ENCODE measurements at places on chromosomes 7 and 10.

GRCh38 chr10:112115781-112116385 is 67.7 kb downstream of the GPAM start:
- DNase-seq: peak; percentile 18

GRCh38 chr10:98314532-98315284 is 46.7 kb upstream of the LOXL4 start:
- DNase-seq: no peak

GRCh38 chr7:1345796-1346755 is 113.2 kb downstream of the MICALL2 start:
- no peak for DNase-seq

- DNase-seq: no peak
Observed at GRCh38 chr10:3186368-3186767, 13.8 kb upstream of the PITRM1 start.

- no peak for DNase-seq
Observed at GRCh38 chr10:114902151-114902550, 35.8 kb upstream of the TRUB1 start.

DNA sequence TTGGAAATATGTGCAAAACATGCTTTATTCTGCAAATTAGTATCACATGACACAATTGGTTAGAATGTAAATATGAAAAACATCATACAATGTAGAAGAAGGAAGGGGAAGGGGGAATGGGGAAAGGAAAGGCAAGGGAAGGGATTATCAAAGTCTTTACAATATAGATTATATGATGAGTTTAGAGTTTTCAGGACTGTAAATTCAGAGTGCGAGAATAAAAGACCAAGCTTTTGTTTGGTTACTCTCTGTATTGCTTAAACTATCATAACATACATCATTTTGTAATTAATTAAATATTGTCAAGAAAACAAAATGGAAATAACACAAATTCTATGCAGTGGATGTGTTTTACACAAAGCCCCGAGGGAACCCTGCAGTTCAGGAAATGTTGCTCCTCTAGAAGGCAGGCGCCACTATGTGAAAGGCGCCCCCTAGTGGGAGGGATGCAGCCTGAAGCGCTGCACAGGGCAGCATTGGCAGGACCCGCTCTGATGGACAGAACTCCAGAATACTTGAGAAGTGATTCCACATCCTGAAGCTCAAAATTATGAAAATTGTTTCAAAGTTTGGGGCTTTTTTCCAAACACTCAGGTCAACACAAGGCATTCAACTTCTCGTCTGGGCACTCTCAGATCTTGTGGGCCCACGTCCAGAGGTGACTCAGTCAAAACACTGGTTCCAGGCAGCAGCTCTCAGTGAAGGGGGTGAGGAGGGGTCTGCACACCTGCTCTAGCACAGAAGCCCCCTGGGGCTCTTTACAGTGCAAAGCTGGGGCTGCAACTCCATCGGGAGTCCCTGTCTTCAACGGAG is 31.6 kb upstream of the TMEM254 start:
- peak; percentile 54 for DNase-seq

GRCh38 chr10:70296406-70296899 is 12.6 kb upstream of the NPFFR1 start:
- peak; percentile 95 for DNase-seq

DNA sequence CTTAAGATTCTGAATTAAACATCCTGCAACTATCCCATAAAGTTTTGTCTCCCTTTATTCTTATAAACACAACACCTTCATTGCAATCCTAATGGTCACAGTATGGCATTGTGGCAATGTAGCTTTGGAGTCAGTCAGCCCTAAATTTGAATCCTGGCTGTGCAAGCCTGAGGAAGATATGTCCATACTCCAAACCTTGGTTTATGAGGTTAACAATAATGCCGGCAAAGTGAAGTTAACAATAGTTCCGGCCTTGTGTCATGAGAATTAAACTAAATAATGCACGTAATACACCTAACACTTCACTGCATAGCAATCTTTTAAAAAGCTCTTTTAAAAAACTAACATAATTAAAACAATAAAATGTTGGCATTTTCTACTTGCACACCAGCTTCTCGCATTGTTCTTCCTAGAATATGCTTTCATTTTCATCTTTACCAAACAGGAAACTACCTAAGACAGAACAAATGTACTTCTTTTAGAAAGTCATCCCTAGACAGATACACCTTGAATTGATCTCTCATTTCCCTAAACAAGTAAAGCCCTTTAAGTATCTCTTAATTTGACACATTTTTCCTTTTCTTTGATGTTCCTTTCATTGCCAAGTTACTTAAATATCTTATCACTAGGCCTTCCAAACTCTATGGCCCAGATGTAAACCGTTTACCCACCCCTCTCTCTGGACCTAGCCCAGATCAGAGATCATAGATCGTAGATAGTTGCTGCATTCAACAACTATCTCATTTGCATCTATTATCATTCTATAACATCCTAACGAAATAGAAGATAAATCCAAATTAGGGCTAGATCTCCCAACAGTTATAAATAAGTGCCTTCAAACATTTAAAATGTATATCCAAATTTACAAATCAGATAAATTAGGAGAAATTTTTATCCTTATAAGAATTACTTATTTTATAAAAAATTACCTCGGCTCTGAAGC is 66.7 kb downstream of the CREB3L2 start:
- DNase-seq: no peak

GRCh38 chr7:108016841-108017775 is 14.1 kb upstream of the LAMB1 start:
- DNase-seq: peak; percentile 83

- DNase-seq: peak; percentile 55
Observed at GRCh38 chr7:83524277-83525075, 124.5 kb downstream of the SEMA3E start.

GRCh38 chr7:148277042-148277660 is 313.4 kb upstream of the C7orf33 start:
- no peak for DNase-seq

GRCh38 chr10:43846968-43847367 is 198.3 kb upstream of the ZNF32 start:
- no peak for DNase-seq

DNA sequence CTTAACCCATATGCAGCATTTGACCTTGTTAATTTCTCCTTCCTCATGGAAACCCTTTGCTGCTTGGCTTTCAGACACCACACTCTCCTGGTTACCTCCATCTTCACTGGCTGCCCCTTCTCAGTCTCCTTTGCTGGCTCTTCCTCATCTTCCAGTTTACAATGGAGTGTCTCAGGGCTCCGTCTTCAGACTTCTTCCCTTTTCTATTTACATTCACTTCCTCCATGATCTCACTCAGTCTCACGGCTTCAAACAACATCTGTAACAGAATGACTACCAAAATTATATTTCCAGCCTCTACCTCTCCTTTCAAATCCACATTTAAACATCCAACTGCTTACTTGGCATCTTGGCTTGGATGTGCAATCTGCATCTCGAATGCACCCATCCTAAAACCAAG is 140.4 kb downstream of the DKK1 start:
- no peak for DNase-seq

DNA sequence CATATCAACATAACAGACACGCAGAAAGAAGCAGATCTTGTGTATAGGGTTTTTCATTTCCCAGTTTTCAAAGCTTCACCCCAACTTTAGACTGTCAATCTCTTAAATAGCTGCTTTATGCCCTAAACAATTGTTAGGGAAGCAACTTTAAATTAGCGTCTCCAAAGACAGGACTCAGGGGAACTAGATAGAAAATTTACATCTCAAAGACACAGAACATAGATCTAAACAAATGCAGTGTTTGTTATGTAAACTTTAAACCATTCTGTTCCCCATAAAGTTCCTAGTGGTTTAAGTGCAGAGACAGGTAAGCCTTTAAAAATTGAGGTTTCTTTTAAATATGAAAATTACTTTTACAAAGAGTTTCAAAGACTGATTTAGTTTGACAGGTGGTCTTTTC is 379.2 kb upstream of the GHITM start:
- DNase-seq: no peak

DNA sequence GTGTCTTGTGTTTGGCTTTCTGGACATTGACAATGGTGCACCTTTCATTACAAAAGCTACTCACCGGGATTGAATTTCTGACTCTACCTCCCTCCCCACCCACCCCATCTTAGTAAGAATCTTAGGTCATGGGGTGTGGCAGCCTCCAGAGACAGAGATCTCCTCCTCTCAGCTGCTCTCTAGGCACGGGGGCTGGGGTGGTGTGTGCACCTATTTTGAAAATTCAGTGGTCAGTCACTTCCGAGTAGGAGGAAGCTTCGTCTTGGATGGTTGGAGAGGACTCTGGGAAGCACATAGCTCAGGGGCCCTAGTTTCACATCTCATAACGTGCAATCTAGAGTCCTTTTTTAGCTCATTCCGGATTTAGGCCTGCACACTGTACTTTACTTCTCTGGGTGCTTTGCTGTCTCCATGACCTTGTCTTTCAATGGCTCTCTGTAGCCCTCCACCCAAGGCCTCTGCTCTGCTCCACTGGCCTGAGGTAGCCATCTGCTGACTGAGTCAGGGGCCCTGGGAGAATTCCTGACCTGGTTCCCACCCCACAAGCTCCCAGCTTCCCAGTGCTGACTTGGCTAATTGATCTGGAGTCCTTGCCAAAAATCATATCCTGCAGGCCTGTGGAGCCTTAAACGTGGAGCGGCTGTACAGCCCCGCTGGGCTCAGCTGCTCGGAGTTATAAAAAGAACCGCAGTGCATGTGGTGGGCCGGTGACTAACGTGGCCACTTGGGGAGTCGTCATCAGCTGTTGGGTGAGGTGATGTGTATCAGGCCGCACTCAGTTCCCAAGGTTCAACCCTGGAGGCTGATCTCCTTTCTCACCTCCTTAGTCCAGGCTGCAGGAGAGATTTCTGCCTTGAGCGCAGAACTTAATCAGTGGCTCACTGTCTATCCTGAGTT is 19.3 kb upstream of the ADAMTS14 start:
- peak; percentile 99 for DNase-seq

DNA sequence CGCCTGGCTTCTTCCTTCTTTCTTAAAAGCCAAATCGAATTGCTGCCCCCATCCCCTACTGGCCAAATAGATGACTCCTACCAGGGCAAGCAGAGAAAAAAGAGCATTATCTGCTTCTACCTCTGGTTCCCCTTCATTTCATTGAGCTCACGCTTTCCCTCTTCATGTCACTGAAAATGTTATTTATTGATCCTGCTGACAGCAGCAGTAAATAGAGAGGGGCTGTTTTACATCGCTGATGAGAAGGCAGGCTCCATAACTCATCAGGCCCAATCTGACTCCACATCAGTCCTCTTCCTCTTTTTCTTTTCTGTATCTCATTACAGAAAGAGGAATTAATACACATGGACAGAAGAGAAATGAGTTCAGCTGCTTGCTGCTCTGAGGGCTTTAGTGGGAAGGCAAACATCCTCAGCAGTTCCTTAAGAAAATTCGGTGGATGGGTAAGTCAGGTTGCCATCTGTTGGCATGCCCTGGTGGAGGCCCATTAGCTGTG is 904.1 kb downstream of the KCNMA1 start:
- no peak for DNase-seq

DNA sequence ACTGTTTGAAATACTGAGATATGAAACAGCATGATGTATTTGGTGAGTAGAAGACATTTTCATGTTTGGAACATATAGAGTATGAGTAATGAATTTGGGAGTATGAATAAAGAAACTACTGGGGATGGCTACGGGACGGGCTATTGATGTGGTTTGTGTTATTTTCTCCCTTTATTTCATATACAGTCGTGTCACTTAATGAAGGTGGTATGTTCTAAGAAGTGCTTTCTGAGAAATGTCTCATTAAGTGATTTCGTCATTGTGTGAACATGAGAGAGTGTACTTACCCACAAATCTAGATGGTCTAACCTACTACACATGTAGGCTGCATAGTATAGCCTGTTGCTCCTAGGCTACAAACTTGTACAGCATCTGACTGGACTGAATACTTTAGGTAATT is 106.3 kb downstream of the CCNY start:
- DNase-seq: no peak

DNA sequence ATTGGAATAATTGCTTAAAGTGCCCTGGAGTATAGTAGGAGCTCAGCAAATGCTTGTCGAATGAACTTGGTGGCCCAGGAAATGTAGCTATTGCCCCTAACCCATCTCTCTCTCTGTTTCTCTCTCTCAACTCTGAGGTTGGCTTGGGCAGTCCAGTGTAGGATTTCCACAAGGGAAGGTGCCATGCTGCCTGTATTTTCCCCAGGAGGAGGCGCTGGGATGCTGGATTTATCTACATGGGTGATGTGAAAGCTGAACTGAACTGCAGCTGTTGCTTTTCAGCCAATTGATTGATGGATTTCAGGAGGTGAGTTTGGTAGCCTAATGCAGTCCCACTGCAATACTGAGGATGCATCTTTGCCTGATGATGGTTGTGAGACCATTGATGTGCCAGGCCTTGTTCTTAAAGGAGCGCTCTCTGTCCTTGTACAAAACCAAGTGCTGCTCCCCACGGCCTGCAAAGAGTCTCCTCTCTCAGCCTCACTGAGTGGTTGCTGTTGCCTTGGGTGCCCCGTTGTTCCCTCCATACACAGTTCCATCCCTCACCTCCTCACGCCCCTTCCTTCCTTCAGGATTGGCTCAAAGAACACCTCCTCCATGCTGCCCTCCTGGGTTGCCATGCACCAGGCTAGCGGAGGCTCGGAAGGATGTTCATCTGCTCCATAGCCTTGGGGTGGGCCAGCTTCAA is 200.6 kb downstream of the GLRX3 start:
- DNase-seq: no peak

DNA sequence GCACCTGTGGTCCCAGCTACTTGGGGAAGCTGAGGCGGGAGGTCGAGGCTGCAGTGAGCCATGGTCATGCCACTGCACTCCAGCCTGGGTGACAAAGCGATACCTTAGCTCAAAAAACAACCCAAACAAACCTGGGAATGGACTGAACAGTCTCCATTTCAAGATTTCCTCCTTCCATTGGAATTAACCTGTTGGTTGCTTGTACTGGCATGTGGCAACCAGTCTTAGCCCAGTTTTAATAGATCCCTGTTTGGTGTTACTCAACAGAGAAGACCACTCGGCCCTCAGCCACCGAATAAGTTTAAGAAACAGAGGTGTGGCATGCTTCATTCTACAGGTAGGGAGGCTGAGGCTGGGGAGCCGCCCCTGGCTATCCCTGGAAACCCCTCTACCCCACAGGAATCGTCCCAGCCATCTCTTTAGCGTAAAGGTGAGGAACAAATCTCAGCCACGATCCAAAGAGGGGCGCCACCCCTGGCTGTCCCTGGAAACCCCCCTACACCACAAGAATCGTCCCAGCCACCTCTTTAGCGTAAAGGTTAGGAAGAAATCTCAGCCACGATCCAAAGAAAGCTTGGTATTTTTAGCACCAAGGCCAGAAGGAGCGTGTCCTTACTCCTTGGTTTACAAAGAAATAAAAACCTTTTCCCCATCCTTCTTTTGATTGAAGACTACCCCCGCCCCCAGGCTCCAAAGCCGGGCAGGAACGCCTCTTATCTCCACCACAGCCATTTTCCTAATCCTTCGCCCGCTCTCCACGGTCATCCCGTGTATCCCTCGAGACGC is 861 bp upstream of the TSPAN14 start:
- DNase-seq: no peak

- no peak for DNase-seq
Observed at GRCh38 chr10:27995311-27995710, 3.6 kb downstream of the ODAD2 start.

Data from HCEC 1CT (cell line).